Adrenal gland (tissue), 19 donors: ENCODE measurements at places on chromosomes 3 and 15.

DNA sequence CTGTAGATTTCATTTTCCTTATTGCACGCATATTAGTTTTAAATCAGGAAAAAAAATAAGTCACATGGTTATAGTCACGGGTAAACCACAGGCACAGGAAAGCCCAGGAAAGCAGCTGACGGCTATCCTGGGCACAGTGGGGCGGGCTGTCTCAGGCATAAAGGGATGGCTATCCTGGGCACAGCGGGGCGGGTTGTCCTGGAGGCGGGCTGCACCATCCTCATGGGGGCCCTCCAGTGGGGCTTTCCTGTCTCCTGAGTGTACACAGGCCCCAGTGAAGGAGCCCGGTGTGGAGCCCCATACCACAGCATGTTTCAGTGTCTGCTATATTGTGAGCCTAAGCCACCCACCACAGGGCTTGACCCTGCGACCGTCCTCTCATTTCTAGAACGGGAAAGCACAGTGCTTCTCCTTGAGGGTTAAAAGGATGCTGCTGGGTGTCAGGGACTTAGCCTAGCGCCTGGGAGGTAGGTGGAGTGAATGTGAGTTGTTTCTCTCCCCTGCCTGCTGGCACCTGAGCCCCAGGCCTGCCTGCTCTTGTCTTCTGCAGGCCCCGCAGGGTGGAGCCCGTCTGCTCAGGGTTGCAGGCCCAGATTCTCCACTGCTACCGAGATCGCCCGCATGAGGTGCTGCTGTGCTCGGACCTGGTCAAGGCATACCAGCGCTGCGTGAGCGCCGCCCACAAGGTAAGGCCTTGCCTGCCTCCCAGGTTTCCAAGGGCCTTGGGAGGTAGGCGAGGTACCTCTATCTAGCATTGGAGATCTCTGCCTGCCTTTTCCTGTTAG lies 25.9 kb upstream of the PLXNA1 start:
- DNase-seq, result no peak

GRCh38 chr15:44011238-44011854 lies 183.7 kb downstream of the FRMD5 start:
- DNase-seq, result no peak

- no peak for DNase-seq
These were observed 2.2 kb upstream of the GLB1 start for GRCh38 chr3:33099109-33099645.

DNA sequence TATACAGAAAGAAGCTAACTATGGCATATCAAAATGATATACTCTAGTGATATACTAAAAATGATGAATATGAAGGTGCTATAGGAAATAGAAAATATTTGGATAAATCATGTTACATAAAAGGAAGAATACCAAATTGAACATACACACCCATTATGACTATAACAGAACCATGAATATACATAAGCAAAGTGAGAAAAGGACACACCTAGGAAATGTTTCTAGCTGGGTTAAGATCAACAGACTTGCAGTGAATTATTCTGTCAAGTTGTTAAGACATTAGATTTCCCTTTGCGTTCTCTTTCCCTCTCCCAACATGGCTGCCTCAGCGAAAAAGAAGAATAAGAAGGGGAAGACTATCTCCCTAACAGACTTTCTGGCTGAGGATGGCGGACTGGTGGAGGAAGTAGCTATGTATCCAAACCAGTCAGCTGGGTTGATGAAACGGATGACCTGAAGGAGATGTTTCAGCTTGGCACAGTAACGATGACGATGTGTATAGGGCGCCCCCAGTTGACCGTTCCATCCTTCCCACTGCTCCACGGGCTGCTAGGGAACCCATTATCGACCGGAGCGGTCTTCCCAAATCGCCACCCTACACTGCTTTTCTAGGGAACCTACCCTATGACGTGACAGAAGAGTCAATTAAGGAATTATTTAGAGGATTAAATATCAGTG lies 20.2 kb upstream of the PARP14 start:
- DNase-seq, result no peak

DNA sequence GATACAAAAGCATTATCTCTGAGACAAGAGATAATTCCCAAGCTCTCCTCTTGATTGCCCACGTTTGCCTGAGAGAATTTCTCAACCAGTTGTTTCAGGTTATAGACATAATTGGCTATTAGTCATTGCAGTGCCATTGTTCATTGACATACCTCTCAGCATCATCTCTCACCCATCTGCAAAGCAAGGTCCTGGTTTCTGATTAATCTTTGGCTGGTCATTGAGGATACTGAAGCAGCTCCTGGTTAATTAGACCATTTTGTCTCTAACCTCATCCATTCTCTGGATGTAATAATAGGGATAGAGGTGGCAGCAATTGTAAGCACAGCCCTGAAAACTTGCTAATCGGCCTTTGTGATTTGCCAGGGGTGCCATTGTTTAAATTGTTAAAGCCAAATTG lies 104.2 kb downstream of the CNTN6 start:
- no peak for DNase-seq

DNA sequence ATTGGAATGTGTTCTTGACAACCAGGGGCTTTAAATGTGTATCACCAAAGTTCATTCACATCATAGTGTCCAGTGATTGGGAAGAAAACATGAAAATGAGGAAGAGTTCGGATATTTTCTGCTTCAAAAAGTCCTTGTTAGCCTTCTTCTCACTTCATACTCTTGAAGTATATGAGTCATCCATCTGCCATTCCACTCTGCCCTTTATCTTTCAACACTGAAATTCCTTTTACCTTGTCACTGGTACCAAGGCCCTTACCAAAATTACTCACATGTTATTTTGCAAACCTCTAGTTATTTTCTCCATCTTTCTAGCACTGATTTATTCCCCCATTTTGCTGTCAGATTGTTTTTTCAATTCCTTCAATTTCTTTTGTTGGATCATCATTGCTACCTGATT lies 32.5 kb downstream of the OR5H15 start:
- no peak for DNase-seq

DNA sequence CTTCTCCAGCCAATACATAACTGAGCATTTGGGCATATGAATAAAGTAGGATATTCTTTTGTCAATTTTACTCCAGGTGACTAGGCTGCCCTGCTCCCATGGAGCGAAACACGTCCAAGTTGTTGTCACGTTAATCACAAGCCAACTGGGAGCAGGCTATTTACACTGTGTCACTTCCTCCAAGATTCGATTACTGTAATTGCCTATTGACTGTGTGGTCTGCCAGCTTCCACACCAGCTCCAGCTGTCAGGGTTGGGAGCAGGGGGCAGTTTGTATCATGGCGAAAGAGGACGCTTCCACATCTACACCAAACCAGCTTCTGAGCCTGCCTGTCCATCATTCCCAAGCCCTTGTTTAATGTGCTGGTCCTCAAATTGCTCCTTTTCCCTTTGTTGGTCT lies 89.2 kb upstream of the RORA start:
- DNase-seq, result no peak

DNA sequence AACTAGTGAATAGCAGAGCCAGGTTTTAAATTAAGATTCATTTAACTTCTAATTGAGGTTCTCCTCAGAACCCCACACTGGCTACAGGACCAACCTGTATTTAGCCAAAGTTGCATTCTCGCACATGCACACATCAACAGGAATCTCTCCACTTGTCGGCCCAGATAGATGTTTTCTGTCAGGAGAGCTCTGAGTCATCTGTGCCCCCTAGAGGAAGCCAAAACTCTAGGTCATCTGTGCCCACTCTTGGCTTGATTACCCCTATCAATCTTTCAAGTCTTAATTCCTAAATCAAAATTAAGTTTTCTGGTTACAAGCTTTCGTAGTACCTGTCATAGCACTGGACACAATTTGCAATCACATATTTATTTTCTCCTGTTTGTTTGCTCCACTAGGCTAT lies 104.9 kb upstream of the EOMES start:
- no peak for DNase-seq

DNA sequence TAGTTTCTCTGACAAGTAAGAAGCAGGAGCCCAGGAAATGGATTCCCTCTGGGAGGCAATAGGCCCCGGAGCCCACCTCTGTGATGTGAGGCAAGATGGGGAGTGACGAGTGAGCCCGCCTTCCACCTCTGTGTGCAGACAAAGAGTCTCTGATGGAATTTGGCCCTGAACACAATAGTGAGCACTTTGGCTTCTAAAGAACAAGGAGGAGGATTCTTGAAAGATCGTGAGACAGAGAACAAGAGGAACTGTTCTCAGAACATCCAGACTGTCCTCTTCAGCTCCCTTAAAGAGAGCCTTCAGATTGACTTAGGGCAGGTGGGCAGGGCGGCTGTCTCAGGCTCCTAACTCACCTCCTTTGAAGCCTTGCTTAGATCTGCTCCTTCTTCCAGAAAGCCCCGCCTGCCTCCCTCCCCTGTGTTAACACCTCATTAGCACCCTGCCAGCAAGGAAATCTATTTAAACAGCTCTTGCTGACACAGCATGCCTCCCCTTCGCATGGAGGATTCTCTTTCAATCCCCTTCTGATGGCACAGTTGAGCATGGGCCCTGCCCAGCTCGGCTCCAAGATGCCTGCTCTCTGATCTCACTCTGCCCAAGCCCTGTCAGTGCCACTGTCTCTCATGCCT lies 430.3 kb downstream of the NTRK3 start:
- no peak for DNase-seq

- DNase-seq, result no peak
These were observed 47.6 kb downstream of the ZBTB38 start for GRCh38 chr3:141415953-141416352.

DNA sequence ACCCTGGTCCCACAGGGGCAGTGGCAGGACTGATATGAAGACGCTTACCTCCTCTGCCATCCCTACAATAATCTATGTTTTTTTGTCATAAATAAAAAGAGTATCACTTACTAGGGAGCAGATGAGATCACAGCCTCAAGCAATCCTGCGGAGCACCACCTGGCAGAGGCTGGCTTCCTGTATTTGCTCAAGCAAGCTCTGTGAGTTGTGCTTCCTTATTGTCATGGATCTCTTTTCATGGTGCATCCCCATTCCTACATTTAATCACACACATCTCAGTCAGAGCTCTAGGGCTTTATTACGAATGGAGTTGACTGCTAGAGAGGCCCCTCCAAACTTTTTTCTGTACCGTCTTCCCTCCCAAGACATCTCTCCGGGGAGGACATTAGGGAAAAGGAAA lies 186.0 kb downstream of the UBE2E2 start:
- no peak for DNase-seq

DNA sequence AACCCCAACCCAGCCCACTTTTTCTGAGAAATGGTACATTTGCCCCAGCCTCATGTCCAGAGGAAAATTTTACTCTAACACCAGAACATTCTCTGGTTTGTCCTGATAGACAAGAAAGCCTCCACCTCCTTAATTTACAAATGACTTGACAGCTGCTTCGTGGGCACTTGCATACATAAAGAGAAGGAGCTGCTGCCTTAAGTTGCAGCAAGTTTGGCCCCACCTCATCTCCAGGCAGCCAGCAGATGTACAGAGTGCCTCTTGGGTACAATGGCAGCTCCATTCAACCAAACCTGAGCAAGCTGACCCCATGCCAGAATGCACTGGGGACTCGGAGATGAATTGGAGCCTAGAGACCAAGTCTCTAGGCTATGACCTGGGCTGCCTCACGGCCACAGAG lies 6.2 kb upstream of the H1-8 start:
- DNase-seq, result no peak

DNA sequence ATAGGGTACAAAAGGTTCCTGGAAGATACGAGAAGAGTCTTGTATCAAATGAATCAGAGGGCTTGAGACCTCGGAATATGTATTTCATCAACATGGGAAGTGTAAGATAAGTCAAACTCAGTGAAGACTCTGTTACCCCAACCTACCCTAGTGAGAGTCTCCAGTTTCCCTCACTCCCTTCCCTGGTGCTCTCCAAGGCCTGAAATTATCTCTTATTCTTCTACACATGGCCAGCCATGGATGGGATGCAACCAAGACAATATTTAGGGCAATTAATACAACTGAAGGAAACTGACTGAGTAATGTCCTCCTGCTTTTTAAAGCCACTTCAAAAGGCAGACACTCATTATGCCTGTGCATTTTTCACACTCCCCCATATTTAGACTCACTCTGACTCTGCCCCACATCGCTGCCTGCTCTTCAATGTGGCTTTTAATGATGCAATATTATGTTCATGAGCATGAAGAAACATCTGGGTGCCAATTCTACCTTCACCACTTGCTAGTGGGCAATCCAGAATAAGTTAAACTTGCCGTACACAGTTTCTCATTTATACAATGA lies 137.1 kb upstream of the THBS1 start:
- no peak for DNase-seq

DNA sequence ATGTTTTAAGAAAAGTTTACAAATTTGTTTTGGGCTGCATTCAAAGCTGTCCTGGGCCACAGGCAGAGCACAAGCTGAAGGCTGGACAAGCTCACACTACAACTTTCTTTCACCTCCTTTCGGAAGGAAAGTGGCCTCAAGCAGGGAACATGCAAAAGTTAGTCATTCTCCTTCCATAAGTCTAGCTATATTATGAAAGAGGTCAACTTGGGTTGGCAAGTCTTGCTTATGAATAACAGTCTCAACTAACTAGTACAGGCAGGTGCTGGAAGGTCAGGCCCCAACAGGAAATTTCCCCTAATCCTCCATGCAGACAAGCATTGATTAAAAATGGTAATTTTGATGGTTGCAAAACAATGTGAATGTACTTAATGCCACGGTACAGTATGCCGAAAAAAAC lies 69.4 kb downstream of the OSBPL10 start:
- DNase-seq, result no peak
